ENCODE measurements at places on chromosomes 1 and 21.

DNA sequence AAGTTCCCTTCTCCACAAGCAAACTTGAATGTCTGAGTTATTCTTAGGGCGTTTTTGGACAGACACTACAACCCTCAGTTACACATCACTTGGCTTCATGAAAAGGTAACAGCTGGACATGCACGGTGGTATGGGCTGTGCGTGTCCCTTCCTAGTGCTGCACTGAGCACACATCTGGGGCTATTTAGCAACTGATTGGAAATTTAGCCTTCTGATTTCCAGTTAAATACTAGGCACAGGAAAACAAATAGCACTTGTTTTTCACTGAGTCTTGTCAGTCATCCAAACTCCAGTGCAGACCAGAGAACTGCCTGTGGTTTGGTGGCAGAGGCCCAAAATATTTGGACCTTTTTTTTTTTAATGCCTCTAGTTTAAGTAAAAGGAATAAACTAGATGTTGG, 134.7 kb downstream of the TGFBR3 start:
- no peak for DNase-seq

- DNase-seq: no peak
Observed at GRCh38 chr1:76433526-76433925, 359.0 kb downstream of the ST6GALNAC3 start.

- DNase-seq: no peak
Observed at GRCh38 chr1:227170361-227171166, 147.7 kb downstream of the CDC42BPA start.

DNA sequence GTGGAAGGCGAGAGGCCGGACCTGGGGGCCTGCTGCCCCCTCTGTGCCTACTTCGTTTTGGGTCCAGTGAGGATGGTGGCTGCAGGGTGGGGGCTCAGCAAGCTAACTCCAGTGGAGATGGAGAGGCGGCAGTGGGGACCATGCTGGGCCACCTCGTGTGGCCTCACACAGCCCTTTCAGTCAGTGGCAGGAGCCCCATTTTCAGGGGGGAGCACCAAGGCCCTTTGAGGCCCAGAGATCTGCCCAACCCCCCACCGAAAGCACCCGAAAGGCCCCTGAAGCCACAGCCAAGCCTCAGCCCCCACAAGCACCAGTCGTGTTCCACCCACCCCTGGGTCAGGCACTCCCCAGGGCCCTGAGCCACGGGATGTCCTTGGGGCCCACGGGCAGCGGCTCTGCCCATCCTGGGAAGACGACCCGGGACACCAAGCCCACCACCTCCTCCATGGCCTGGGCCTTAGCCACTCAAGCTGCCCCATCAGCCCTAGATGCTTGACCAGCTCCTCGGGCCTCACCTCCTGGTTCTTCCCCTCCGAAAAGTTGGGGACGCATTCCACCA, 345 bp downstream of the FTCD start:
- no peak for DNase-seq

GRCh38 chr1:3702990-3703728, 49.1 kb upstream of the CCDC27 start:
- no peak for DNase-seq

DNA sequence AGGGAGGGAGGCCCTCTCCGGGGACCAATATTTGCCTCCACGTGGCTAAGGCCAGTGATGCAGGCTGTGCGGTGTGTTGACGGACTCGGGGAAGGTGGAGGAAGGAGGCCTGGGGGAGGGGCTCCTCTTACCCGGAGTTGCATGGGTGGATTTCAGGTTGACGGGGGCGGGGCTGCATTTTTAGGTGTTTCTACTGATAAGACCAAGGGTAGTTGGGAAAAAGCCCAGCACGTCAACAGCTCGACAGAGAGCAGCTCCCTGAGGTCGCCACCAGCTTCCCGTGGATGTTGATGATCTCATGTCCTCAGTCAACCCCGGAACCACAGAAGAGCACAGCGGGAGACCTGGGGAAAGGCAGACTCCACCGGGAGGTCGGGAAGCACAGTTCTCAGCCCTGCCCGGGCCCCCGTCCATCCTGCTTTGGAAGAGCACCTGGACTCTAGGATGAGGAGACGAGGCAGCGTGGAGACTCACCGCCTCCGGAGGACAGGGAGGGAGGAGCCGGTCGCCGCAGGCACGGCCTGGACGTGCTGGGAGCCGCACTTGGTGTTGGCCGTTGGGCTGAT, 32.9 kb upstream of the COL6A1 start:
- DNase-seq: no peak

GRCh38 chr1:43990271-43991199, 864 bp upstream of the CCDC24 start:
- no peak for DNase-seq

DNA sequence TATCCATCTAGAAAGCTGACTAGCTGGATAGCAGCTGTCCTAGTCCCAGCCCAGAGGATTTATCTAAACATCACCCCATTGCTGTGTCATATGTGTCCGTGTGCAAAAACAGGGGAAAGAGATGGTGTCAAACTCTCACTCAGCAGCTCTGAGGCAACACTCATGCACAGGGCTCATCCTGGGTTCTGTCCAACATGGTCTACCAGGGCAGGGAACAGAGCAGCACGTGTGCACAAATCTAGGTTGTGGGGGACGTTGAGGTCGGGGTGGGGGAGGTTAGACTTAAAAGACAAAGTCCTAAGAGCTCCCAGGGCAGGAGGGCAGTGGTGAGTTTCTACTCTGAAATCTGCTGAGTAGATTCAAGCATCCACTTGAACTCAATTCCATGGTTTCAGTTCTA, 16.2 kb downstream of the PI4KB start:
- no peak for DNase-seq
